ENCODE measurements at places on chromosomes 4 and X.

DNA sequence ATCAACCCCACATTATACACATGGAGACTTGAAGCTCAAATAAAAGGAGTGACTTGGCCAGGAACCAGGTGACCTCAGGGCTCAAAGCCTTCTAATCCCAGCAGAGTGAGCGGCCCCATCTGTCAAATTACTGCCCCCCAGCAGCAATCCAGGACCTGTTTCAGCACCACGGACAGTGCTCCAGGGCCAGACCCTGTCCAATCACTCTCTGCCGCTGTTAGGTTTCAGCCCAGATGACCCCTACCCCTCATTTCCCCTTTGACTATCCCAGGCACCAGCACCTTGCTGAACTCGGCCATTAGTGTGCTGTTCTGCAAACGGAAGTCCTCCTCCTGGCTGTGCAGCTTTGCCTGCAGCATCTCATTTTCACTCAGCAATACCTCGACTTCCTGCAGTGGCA lies 5.1 kb downstream of the GRIPAP1 start:
- DNase-seq = peak; percentile 15

DNA sequence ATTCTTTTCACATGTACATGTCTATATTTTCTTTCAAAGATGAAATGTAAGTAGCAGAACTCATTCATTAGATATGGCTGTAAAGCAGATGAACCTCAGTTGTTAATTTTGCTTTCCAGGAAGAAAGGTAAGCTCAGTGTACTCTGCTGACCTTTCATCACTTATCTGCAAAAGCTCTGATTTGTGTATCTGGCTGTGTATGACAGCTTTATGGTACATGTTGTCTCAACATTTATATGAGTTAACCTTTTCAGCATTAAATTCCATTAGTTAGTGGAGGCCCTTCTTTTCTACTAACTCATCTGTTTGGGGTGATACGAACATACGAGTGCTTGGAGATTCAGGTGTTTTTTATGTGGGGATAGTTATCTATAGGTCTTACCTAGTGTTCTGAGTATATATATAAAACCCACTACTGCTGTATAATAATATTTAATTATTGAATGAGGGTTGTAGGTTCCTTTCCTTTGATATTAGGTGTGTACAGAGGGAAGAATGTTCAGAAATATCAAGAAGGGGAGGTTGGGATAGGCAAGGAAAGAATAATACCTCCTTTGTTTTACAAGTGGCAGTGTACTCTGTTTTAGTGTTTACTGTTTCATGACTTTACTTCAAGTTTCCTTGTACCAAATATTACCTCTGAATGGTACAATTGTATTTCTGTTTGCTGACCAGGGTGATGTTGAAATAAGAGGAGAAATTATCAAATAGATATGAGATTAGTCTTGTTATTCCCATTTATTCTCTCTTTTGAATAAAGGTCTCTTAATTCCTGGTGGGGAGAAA lies 395.5 kb downstream of the ARHGAP24 start:
- no peak for DNase-seq

DNA sequence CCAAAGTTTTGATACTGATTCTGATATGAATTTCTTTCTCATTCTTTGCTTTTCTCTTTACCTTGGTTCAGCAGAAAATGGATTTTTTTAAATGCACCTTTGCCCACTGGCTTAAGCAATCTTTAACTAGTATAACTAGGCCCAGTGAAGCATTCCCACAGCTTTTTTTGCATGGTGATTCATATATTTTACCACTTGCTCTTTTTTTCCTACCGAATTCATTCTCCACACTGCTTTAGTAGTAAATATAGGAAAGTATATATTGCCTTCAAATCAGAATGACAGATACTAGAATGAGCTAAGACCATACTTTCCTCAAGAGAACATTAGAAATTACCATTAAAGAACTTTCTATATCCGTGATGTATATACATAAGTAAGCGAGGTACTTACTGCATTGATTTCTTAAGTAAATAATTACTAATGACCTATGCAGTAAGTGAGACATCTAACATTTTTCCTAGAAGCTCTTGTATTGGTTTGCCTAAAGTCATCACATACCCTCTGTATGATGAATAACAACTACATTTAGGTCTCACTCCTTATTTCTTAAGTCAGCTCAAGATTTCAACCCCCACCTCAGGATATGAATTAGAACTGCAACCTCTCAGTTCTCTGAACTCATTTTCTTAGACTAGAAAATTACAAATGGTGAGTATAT lies 44.2 kb downstream of the SLC4A4 start:
- no peak for DNase-seq

DNA sequence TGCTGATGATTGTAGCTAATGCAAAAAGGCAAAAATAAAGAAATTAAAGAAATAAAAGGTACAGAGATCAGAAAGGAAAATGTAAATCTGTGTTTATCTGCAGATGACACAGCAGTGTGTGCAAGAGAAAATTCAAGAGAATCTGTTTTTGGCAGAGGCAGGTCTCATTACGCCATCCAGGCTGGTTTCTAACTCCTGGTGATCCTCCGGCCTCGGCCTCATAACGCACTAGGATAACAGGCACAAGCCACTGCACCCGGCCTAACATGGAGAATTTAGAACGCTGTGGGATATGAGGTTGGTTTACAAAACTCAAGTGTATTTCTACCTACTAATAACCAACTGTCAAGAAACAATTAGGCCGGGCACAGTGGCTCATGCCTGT lies 29.4 kb downstream of the CTBP1 start:
- no peak for DNase-seq

GRCh38 chrX:112368371-112368770 lies 285.8 kb upstream of the TRPC5 start:
- no peak for DNase-seq

DNA sequence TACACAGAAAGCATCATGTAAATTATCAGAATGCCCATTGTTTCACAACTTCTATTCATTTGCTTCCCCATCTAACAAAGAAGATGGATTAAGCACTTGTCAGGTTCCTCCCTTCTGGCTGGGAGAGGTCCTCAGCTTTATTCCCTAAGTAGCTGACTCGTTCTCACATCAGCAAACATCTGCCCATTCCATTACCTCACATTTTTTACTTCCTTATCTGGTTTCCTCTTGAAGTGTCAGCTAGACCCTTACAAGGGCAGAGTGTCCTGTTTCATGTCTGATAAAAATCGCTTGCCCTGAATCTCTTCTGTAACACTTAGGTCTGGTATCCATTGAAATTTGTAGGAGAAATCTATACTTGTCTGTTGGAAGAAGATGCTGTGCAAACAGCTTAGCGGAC lies 34.7 kb downstream of the TMPRSS11A start:
- peak; percentile 75 for DNase-seq
